ENCODE measurements at places on chromosomes 11 and 22. TPM values are rescaled to one million over a fixed set of nuclear protein-coding genes. Genes with fewer than 3 reads are reported as not detected.

DNA sequence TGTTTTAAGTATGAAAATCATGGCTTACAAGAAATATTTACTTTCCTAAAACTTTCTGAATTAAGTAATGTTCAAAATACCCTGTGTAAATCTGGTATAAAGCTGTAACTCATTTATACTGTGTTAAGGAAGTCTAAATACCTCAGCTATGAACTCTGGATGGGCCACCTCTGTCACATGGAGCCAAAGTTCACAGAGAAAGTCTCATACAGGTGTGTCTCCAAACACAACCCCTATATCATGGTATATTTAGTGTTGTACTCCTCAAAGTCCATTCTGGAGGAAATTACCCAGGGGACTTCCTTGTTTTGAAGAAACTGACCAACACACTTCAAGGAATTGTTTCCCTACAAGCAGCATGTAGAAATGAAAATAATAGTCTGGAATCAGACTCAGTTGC lies 909.2 kb upstream of the TENM4 start:
- no peak for DNase-seq

The CLCF1 gene
- 8.1 TPM for polyA plus RNA-seq

GRCh38 chr11:9529334-9529650 lies 44.2 kb upstream of the WEE1 start:
- no peak for DNase-seq

The PDGFD gene
- polyA plus RNA-seq: 25.9 TPM

DNA sequence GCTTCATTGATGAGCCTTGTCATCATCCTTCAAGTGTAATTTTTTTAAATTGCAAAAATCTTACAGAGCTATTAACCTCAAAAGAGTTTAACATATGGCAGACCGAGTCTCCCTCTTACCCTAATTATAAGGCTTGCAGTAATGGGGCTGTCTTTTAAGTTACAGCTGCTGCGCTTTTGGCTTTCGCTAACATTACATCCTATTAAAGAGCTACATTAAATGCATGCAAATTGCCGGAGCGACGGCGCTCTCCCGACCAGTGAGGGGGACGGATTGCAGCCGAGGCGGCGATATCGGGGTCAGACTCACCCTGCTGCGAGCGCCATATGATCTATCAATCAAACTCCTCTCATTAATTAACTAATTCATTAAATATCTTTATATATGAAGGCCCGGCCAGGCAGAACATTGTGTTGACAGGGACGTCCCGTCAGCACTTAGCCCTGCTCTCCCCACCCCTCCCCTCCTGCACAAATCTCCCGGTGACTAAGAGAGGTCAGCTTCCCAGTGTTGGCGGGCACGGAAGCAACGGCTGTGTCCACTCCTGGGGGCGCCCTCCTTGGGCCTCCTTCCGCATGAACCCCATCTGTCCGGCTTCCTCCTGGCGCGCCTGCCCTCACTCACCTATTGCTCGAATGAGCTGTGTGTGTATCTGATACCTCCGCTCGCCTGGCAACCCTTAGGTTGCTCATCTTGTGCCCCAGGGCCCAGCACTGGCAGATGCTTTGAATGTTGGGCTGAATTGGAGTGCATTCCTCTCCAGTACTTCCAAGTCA lies 156.0 kb upstream of the CADM1 start:
- DNase-seq: no peak

The TMEM80 gene
- polyA plus RNA-seq: 59.9 TPM

The OR5B21 gene
- polyA plus RNA-seq: not detected

Data from renal pelvis (tissue), 12 donors.